ENCODE measurements at places on chromosomes 12 and 14.

- no peak for DNase-seq
Observed at GRCh38 chr12:75457191-75457590, 23.4 kb upstream of the GLIPR1 start.

- no peak for DNase-seq
Observed at GRCh38 chr12:93266-94005, 26.9 kb downstream of the IQSEC3 start.

DNA sequence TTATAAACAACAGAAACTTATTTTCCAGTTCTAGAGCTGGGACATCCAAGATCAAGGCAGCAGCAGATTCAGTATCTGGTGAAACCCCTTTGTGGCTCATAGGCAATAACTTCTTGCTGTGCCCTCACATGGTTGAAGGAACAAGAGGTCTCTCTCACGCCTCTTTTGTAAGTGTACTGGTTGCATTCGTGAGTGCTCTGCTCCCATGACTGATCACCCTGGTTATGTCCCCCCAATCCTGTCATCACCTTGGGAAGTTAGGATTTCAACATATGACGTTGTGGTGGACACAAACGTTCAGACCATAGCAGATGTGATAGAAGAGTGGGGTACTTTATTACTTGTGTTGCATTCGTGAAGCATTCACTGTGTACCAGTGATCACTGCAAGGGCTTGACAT, 184.0 kb downstream of the SRGAP1 start:
- no peak for DNase-seq

DNA sequence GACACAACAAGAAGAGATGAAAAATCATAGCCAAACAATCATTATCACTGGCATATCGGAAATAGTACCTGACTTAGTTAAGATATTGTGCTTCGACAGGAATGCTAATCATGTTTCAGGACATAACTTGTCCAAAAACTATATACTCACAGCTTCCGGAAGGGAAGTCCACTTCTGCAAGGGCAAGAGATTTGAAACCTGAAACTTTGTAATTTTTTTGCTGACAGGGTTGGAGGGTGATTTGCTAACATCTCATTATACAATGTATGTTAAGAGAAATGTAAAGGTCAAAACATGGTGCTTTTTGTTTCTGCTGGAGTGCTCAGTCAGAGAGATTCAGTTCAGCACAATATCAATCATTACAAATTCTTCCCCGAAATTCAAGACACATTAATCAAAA, 200.3 kb downstream of the CNTN1 start:
- no peak for DNase-seq

DNA sequence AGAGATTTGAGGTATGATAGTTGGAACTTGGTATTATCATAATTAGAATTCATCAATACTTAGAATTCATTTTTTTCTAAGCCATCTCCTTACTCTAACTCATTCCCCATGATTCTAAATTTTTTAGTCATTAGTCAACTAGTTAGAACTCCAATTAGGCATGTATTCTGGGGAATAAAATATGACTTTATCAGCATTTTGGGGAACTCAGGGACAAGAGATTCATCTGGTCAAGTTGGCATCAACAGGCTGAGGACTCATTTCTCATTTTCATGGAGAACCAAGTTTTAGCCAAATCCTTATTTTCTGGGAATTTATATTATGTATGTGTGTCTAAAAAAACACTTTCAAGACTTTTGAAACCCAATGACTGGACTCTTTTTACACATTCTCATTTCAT, 29.2 kb downstream of the DIP2B start:
- DNase-seq = no peak

- no peak for DNase-seq
Observed at GRCh38 chr12:11906286-11906935, 164.3 kb upstream of the BCL2L14 start.

- DNase-seq = no peak
Observed at GRCh38 chr12:47377414-47378221, 297.9 kb upstream of the AMIGO2 start.

All from effector memory CD8-positive, alpha-beta T cell (primary cell).